ENCODE measurements at places on chromosomes 5 and 9.

DNA sequence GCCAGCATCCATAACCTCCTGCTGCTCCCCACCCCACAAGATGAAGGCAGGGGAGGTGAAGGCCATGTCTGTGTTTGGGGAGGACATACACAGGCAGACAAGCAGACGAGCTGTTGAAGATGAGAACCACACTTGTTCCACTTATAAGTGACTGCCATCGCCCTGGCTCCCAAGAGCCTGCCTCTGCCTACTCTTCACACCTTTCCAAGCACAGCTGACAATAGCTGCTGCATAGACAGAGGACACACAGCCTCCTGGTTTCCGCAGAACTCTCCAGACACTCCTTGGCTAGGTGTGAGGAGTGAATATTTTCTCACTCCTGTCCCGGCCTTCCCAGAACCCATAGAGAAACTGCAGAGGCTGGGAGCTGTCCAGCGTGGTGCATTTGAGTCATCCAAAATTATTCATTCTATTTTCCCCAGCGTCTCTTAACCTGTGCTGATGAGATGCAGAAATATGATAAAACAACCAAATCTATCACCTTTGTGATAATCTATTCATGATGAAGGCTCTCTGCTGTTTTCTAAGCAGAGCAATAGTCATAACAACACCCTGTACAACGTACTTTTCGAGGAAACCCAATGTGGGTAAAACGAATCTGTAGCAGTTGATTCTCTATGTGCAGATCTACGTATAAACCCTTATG lies 24.7 kb downstream of the KLF9 start:
- DNase-seq: no peak

DNA sequence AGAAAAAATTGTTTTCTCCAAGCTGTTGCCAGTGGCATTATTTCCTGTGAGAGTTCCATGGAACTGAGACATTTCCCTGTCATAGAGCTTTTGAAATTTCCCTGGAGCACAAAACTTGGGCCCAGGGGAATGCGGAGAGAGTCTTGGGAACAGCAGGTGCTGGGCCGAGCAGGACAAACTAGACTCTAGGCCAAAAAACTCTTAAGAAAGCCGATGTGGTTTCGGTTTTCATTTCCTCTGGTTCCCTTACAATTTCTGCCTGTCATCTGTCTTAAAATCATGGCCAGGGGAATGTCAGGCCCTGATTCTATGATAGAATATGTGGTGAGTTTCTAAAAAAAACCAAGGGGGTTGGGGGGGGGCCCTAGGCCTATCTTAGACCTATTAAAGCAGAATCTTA lies 4.6 kb downstream of the SLC35A4 start:
- no peak for DNase-seq

- DNase-seq: no peak
These were observed 86.5 kb downstream of the SREK1 start for GRCh38 chr5:66230551-66230950.

DNA sequence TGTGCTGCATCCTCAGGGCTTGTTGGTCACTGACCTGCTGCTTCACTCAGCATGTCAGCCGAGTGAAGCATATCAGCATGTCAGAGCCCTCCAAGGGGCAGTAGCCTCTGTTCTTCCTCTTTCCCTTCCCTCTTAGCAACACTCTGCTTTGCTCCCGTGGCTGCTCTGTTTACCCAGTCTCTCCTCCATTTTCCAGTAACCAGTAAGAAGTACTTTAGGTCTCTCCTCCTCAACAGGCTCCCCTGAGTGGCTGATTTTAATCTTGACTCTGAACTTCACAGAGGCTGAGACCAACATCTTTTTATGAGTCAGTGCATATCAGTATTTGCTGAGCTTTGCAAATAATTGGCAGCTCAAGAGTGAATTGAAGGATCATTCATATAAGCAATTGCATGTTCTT lies 18.6 kb upstream of the ADRB2 start:
- no peak for DNase-seq

GRCh38 chr5:43320846-43321245 lies 7.6 kb upstream of the HMGCS1 start:
- DNase-seq: no peak

- DNase-seq: no peak
These were observed 24.9 kb downstream of the CAST start for GRCh38 chr5:96687080-96687479.

GRCh38 chr9:82882748-82883147 lies 180.2 kb downstream of the RASEF start:
- no peak for DNase-seq

- DNase-seq: no peak
These were observed 23.1 kb downstream of the SMAD5 start for GRCh38 chr5:136155761-136156160.

- DNase-seq: no peak
These were observed 184.5 kb downstream of the TRIO start for GRCh38 chr5:14327624-14328023.

GRCh38 chr5:98750693-98751092 lies 22.8 kb upstream of the RGMB start:
- no peak for DNase-seq

- DNase-seq: no peak
These were observed 28.6 kb upstream of the RAB14 start for GRCh38 chr9:121230256-121230655.

DNA sequence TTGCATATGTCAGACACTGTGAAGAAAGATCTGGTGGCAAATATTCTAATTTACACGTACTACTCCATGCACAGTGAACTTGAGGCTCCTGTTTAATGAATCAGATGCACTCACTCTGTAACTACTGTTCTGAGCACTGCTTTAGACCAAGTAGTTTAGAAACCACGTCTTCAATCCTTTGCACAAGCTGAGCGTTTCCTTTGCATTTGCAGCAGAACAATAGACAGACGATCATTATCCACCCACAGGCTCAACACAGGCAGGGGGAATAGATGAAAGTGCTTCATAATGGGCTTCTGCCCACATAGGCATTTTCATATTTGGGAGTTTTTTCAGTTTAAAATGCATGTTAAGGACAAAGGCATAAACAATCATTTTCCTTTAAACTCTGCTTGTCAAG lies 423.3 kb upstream of the ADAMTS16 start:
- no peak for DNase-seq

- DNase-seq: no peak
These were observed 578 bp downstream of the LHX6 start for GRCh38 chr9:122228191-122228567.

GRCh38 chr5:160268121-160268520 lies 38.8 kb downstream of the FABP6 start:
- no peak for DNase-seq

- DNase-seq: no peak
These were observed 13.2 kb downstream of the GARNL3 start for GRCh38 chr9:127277770-127278169.

GRCh38 chr9:116767219-116767618 lies 80.1 kb downstream of the TRIM32 start:
- DNase-seq: no peak

- DNase-seq: no peak
These were observed 16.3 kb upstream of the SLC36A2 start for GRCh38 chr5:151363673-151364072.

GRCh38 chr5:58804291-58804690 lies 221.4 kb downstream of the RAB3C start:
- DNase-seq: no peak

- no peak for DNase-seq
These were observed 16.7 kb downstream of the P4HA2 start for GRCh38 chr5:132210944-132211343.

DNA sequence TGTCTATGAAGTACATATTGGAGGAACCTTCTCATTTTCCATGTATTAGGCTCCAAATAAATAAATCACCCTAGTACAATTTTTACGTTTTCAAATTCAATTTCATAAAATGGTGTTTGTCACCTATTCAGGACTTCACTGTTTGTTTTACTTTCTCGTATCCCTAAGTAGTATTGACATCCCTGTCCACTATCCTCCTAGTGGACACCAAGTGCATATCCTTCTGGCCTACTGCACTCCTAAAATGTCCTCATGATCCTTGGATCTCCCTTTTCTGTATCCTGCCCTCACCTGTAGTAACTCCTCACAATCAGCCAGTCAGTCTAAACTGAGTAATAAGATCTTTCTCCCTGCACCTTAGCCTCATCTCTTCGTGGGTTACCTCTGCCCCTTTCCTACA lies 539.9 kb downstream of the DMRTA1 start:
- no peak for DNase-seq
